ACHN (cell line): ENCODE measurements at places on chromosomes 6 and 20.

DNA sequence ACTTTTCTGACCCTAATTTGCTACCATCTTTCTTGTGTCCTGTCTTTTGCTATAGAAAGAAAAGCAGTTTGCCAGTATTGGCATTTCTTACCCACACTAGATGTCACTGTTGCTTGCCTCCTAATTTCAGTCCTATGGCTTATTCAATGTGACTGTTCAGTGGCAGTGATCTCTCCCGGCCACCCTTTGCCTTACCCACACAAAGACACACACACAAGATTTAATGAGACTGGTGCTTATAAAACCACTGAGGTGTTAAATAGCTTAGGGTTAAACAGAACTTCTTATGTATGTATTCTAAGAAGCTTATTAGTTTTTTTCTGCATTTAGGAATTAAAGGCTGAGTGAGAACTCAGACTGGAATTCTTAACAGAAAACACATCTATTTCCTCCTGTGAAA, 233.6 kb upstream of the ASCC3 start:
- peak; percentile 22 for DNase-seq

- peak; percentile 55 for DNase-seq
Observed at GRCh38 chr6:32796848-32797776, 19.7 kb downstream of the HLA-DOB start.

DNA sequence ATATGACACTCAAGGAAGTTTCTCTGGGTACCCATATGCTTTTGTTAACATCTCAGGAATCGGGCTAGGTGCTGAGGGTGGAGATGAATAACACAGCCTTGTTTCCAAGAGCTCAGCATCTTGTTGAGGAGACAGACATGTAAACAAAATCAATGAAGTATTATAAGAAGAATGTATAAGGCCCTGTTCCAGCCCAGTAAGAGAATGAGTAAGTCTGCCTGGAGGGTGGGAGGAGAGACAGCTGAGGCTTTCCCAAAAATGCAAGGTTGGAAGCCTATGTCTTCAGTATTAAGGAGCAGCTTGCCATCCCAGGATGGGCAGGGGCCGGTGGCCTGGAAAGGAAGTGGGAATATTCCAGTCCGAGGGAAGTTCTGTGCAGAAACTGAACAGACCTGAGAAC, 615.3 kb upstream of the BTBD3 start:
- DNase-seq, result no peak

DNA sequence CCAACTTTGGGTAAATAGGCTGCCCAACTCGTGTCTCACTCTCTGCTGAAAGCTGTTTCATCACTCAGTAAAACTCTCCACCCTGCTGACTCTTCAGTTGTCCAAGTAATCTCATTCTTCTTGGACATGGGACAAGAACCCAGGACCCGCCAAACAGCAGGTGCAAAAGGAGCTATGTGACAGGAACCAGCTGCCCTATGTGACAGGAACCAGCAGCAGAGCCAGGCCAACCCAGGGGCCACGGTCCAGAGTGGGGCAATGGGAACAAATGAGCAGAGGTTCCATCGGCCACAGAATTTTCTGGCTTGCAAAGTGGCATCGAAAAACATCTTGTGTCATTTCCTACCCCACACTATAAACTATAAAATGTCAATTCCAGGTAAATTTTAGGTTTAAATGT, 56.5 kb downstream of the MOXD1 start:
- no peak for DNase-seq

DNA sequence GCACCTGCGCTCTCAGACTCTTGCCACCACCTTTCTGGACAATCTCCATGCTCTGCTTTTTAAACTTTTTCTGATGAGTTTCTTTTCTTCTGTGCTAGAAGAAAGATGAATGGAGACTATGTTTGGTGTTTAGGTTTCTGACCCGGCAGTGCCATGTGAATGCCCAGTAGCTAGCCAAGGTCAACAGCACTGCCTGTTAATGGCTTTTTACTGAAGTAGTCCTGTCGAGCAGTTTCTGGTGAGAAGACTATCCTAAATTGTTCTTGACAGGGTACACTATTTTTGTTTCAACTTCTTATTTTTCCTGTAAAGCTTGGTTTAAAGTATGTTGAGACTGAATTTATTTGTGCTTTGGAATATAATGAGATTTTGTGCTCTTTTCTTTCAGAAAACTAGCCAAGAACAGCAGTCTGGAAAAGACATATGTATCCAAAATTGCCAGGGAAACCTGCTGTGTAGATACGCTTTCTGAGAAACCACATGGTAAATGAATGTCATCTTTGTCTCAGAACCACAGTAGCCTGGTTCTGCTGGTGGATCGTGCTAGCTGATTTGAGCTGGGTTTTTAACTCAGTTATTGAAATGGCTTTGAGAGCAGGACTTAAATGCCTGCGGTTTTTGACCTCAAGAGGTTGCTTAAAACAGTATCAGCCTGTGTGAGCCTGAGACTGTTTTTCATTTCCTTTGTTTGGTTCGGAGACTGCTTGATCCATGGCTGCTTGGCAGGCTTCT, 48.1 kb downstream of the KCNS1 start:
- DNase-seq, result no peak
